ENCODE measurements at places on chromosomes 7 and 10.

DNA sequence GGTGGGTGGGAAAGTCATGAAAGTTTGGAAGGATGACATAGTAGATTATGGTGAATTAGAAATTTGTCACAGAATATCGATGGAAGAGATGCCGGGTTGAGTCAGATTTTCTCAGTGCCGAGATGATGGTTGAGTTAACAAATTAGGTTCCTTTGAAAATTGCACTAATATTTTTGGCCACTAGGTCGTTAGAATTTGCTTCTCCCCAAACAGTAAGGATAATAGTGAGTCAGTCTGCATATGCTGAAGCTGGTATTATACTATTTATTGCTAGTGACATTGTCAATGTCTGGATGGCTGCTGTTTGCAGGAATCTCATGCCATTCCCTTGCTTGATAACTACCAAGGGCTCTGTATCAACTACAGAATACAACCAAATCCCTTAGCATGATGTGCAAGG is 37.7 kb upstream of the MINDY3 start:
- no peak for DNase-seq

DNA sequence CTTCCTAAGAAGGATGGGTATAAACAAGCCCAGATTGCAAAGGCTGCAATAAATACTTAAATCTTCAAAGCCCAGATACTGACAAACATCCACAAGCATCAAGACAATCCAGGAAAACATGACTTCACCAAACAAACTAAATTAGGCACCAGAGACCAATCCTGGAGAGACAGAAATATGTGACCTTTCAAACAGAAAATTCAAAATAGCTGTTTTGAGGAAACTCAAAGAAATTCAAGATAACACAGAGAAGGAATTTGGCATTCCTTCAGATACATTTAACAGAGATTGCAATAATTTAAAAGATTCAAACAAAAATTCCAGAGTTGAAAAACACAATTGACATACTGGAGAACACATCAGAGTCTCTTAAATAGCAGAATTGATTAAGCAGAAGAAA is 23.0 kb downstream of the GSDME start:
- no peak for DNase-seq

DNA sequence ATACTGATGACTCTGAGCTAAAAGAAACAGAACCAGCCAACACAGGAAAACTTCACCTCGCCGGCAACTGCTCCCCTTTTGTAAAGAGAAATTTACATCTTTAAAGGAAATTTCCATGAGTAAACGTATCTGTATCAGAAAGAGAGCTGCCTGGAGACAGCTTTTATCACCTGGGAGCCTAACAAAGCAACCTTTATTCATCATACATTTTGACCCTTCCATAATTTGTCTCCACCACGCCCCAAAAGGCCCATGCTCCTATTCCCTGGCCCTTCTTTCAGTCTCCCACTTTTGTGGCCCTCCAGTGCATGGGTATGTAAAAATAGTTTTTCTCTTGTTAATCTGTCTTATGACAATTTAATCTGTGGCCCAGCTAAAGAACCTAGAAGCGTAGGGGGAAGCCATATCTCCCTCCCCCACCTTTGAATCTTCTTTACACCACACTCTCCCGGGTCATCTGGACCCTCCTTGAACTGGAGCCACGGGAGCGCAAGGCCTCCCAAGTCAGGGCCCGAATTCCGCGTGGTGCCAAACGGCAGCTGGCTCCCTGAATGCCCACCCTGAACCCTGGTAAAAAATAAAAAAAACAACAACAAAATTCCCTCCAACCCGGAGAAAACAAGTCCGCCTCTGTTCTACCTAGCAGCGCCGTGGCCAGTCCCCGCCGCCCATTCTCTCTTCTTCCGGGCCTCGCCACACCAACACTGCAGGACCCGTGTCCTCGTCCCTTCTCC is 15.4 kb upstream of the FKBP9 start:
- no peak for DNase-seq

DNA sequence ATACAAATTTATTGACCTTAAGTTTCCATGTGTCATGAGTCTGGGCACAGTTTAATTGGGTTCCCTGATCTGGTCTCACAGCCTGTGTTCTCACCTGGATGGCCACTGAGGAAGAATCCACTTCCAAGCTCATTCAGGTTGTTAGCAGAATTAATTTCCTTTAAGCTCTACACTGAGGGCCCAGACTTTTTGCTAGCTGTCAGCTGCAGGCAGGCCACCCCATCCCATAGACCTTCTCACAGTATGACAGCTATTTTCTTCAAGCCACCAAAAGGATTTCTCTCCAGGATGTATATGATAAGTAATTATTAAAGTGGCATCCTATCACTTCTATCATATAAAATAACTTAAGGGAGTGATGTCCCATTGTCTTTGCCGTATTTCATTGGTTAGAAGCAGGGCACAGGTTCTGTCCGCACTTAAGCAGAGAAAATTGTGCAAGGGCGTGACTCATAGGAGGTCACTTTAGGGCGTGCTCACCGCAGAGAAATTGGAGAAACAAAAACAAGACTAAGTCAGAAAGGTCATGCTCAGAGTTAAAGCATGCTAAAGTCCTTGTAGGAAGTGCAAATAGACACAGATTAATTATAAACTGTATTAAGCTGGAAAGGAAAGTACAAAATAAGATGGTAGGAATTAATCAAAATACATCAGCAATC is 109.9 kb downstream of the AHR start:
- no peak for DNase-seq

- DNase-seq, result no peak
Measured at GRCh38 chr7:101882595-101883564, 65.5 kb downstream of the CUX1 start.

- DNase-seq, result no peak
Measured at GRCh38 chr10:108348215-108348614, 1183.7 kb upstream of the SORCS1 start.

- DNase-seq, result no peak
Measured at GRCh38 chr10:64376167-64376566, 855.0 kb downstream of the REEP3 start.

- DNase-seq, result no peak
Measured at GRCh38 chr7:81873559-81873958, 103.7 kb upstream of the HGF start.

DNA sequence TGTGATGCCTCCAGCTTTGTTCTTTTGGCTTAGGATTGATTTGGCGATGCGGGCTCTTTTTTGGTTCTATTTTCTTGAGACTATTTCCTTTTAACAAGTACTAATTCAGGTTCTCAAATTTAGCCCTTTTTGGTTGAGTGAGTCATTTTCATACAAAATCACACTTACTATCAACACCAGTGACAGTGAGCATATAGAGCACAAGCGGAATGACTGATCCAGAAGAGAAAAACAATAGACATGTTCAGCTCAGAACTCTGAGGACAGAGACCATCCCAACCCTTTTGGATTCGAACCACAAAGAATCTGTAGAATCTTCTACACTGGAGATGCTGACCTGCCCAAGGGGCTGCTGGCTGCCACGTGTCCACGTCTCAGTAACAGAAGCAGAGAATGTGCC is 56.4 kb upstream of the INSYN2A start:
- no peak for DNase-seq

- DNase-seq, result no peak
Measured at GRCh38 chr7:44537442-44537841, 3.7 kb downstream of the NPC1L1 start.

DNA sequence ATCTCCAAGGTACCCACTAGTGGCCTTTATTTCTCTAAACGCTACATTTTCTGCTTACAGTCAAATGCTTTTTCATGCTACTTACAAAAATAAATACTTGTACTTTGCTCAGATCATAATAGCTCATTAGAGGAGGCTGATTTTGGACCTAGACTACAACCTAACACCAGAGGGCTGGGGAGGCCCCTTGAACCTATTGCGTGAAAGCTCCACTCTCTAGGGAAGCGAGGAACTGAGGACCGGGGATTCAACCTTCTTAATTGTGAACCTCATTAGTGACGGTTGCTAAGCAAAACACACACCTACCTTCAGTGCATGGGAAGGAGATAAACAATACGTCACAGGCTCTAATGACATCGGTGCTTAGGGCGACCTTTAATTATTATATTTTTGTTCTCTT is 92.1 kb downstream of the EBF3 start:
- no peak for DNase-seq

- DNase-seq, result no peak
Measured at GRCh38 chr7:372546-372931, 82.6 kb downstream of the FOXL3 start.

DNA sequence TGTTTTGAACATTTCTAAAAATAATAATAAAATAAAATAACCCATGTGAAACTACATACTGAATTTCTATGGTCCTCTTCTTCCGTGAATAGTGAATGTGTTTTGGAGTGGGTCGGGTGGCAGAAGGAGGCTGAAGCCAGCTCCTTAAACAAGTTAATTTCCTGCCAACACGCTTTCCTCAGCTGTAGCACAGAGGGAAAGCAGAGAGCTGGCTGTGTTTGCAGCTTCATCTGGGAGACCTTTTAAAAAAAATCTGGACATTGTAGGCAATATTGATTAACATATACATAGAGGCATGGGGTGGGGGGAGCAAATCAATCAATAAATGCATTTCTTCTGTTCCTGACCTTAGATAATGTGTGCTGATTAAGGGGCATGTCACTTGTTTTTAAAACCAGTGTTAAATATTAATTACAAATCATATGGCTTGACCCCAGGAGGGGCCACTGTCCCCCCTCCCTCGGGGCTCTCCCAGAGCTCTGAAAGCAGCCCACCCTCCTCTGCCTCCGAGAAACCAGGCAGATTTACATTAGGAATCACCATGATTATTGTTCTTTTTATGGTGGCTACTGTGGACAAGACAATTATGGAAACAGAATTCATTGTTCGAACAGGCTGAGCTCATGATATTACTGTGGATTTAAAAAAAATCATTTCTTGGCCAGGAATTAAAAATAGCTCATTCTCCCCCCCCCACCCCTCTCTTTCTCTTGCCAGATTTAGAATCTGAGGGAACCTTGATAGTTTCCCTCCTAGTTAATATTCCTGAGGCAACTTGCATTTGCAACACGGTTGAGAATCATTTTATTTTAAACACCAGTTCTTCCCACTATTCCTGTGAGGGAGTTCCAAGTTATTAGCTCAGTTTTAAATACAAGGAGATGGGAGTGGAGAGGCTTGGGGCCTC is 100.5 kb upstream of the CARD11 start:
- DNase-seq, result no peak

All from SK-N-MC (cell line).